ENCODE measurements at places on chromosomes 1 and 21. TPM values are rescaled to one million over a fixed set of nuclear protein-coding genes. Genes with fewer than 3 reads are reported as not detected.

DNA sequence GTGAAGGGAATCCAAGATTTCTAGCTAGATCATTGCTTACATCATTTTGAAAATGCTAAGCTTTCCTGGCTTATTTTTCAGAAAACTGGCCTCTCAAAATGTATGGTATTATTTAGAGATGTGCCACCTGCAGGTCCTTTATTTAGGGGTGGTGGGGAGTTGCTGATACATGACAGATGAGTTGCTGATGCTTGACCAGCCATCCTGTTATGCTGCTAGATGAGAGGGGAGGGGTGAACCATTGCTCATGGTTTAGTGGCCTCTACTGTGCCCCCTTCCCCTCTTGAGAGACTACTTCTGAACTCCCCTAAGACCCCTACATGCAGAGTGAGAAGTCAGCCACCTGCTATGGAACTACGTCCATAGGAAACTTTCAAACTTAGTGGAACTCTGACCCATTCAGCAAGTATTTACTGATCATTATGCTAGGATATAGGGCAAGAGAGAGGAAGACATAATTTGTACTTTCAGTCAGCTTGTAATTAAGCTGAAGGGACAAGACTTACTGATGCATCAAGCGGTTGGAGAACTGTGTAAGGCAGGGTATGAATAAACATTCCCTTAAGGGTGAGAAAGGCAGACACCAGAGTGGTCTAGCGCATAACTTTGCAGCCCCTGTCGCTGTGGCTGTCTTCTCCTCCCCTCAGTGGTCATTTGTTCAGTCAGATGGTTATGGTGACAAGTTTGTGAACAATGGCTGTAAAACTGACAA is 34.6 kb downstream of the SLAMF6 start:
- H3K4me1 ChIP-seq: peaks cover 89% of the 10 kb centered on the region
- H3K4me3 ChIP-seq: no peak overlapping the region
- peak overlapping the region; percentile 85 for H3K27ac ChIP-seq
- no peaks in the 10 kb centered on the region for H3K27me3 ChIP-seq
- H3K36me3 ChIP-seq: peaks cover 12% of the 10 kb centered on the region

DNA sequence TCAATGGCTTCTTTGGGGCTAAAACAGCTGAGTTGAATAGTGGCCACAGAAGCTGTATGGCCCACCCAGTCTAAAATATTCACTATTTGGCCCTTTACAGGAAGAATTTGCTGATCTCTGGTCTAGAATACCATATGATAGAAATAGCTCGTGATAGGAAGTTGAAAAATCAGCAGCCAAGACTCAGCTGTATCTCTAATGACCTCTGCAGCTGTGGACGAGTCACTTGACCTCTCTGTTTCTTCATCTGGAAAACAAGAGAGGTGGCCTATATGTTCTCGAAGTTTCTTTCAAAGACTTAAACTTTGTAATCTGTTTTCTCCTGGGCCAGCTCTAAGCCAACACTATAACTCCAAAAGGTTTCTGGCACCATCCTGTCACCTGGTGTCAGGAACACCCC is 129.2 kb downstream of the ZBTB18 start:
- H3K27me3 ChIP-seq: no peaks in the 10 kb centered on the region
- no peak overlapping the region for H3K4me3 ChIP-seq
- DNase-seq: no peak
- no peak overlapping the region for H3K27ac ChIP-seq
- H3K36me3 ChIP-seq: no peaks in the 10 kb centered on the region
- no peaks in the 10 kb centered on the region for H3K4me1 ChIP-seq

- no peaks in the 10 kb centered on the region for H3K27me3 ChIP-seq
- peak overlapping the region; percentile 58 for H3K27ac ChIP-seq
- peak; percentile 84 for DNase-seq
- no peaks in the 10 kb centered on the region for H3K36me3 ChIP-seq
- H3K4me3 ChIP-seq: no peak overlapping the region
Observed at GRCh38 chr1:198556971-198557370, 16.5 kb upstream of the ATP6V1G3 start.

GRCh38 chr1:97424209-97424608 is 496.6 kb downstream of the DPYD start:
- DNase-seq: no peak
- H3K36me3 ChIP-seq: no peaks in the 10 kb centered on the region
- H3K27me3 ChIP-seq: no peaks in the 10 kb centered on the region
- no peak overlapping the region for H3K4me3 ChIP-seq

- no peaks in the 10 kb centered on the region for H3K36me3 ChIP-seq
- no peak for DNase-seq
- H3K27me3 ChIP-seq: no peaks in the 10 kb centered on the region
- H3K4me3 ChIP-seq: no peak overlapping the region
Observed at GRCh38 chr1:67058242-67058641, 4.3 kb upstream of the SLC35D1 start.

DNA sequence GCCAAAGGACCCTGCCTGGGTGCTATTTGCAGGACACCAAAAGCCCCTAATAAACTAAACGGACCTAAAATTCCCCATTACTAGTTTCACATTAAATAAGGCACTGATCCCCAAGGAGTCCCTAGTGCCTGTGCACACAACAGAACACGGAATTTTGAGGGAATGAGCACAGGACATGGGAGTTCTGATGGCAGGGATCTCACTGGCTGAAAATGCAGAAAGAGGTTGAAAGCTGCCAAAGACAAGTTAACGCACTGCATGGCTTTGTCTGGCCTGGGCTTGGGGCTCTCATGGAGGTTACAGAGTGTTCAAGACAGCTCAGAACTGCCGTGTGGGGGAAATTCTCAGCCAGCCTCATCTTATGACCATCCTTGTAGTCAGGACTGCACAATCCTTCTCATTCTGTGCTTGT is 15.6 kb upstream of the ATP1B1 start:
- H3K4me1 ChIP-seq: no peaks in the 10 kb centered on the region
- no peak for DNase-seq
- H3K27ac ChIP-seq: no peak overlapping the region
- H3K27me3 ChIP-seq: no peaks in the 10 kb centered on the region
- no peaks in the 10 kb centered on the region for H3K36me3 ChIP-seq

GRCh38 chr1:80801695-80802094 is 999.0 kb upstream of the ADGRL2 start:
- H3K27me3 ChIP-seq: no peaks in the 10 kb centered on the region
- H3K4me3 ChIP-seq: no peak overlapping the region
- no peaks in the 10 kb centered on the region for H3K4me1 ChIP-seq
- no peak for DNase-seq

RNF186 gene
- not detected for total RNA-seq

DNA sequence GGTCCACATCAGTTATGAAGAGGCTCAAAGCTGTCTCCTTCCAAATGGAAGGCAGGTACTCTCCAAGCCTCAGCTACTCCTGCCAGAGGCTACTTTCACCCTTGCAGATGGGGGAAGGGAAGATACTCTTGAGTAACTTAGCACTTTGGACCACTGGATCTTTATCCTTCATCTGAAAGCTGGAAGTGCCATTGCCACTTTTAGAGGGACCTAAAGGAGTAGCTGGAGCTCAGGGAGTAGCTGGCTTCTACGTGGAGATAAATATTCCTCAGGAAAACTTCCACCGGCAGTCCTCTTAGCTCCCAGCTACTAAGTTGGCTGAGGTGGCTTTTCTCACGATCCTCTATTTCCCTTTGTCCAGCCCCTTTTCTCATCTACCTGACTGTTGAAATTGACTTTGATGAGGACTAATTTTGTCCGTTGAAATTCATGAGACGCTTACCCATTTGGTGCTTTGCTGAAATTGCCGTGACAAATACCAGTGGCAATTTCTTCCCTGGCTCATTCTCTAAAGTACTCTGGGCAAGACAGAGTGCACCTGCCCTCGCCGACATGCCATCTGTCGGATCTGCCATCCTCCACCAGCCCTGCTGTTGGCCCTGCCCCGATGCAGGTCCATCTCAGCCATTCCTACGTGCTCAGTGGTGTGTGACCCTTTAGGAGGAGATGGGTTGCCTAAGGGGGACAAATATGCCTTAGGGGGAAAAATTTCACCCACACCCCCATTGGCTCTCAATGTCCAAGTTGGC is 13.6 kb downstream of the IGSF21 start:
- no peaks in the 10 kb centered on the region for H3K36me3 ChIP-seq
- peaks cover 2% of the 10 kb centered on the region for H3K27me3 ChIP-seq
- H3K27ac ChIP-seq: no peak overlapping the region

VHLL gene
- 0.49 TPM for total RNA-seq

- H3K36me3 ChIP-seq: no peaks in the 10 kb centered on the region
- H3K27ac ChIP-seq: no peak overlapping the region
- DNase-seq: no peak
- no peaks in the 10 kb centered on the region for H3K4me1 ChIP-seq
- H3K27me3 ChIP-seq: no peaks in the 10 kb centered on the region
Observed at GRCh38 chr1:14693949-14694348, 95.5 kb downstream of the KAZN start.

KRTAP11-1 gene
- total RNA-seq: not detected

DNA sequence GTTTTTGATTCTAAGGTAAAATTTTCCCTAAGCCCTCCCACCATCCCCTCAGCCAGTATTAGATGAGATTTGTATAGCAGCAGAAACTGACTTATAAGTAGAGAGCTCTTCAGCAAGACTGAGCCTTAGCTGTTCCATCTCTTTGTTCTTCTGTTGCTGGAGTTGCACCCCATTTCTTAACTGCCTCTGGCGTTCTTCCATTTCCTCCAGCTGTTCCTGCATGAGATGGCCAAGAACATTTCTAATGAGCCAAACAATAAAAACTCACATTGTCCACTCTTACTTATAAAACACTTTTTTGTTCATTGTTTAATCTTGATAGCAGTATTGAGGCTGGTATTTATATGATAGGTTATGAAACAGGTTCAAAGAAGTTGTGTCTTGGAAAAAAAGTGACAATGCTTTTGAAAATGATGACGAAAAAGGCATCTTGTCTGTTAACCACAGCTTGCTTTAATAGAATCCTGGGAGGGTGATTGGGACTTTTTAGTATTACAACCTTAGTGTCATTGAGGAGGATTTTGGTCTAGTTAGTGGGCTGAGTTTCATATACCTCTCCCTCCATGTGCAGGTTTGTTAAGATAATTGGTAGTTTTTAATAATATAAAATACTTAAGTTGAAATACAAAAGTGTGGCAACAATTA is 18.3 kb downstream of the SYNC start:
- H3K27me3 ChIP-seq: no peaks in the 10 kb centered on the region
- no peak overlapping the region for H3K27ac ChIP-seq

Data from B cell (primary cell).